ENCODE measurements at places on chromosomes 16 and 17.

DNA sequence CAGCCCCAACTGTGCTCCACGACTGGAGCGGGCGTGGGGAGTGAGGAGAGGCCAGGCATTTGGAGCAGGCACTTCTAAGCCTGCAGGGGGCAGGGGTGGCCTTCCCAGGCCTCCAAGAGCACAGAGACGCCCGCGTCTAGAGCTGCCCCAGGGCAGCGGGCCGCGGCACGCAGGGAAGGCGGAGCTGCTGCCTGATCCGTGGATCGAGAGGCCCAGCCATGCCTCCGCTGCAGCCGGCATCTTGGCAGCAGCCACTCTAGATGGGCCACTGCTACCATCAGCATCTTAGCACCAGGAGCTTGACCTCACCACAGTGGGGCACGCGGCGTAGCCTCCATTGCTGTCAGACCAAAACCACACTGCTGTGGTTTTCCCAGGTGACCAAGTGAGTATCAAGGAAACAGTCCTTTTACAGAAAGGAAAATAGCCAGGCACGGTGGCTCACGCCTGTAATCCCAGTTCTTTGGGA, 20.4 kb upstream of the WDR45B start:
- DNase-seq: no peak

GRCh38 chr16:87319011-87319410, 1.8 kb upstream of the C16orf95 start:
- no peak for DNase-seq

- DNase-seq: peak; percentile 25
Observed at GRCh38 chr17:31216031-31216751, 80.8 kb downstream of the OMG start.

GRCh38 chr17:46071796-46072195, 72.7 kb downstream of the STH start:
- no peak for DNase-seq

- no peak for DNase-seq
Observed at GRCh38 chr17:79548116-79548515, 62.7 kb downstream of the RBFOX3 start.

DNA sequence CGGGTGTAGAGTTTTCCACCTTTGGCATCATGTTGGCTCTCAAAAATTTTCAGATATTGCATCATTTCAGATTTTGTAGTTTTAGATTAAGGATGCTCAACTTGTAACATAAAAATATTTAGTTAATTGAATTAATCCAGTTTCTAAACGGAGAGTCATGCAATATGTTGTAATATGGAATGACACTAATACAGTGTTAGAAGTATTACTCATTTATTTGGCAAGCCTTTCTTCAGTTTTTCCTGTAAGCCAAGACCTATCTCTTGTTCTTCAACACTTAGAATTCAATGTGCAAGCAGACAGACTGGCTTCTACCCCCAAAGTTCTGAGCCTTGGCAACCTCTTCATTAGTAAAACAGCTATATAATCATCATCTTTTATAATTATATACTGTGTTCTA, 985.0 kb upstream of the GOT2 start:
- DNase-seq: no peak

GRCh38 chr16:50289950-50290764, 23.8 kb downstream of the ADCY7 start:
- DNase-seq: no peak

DNA sequence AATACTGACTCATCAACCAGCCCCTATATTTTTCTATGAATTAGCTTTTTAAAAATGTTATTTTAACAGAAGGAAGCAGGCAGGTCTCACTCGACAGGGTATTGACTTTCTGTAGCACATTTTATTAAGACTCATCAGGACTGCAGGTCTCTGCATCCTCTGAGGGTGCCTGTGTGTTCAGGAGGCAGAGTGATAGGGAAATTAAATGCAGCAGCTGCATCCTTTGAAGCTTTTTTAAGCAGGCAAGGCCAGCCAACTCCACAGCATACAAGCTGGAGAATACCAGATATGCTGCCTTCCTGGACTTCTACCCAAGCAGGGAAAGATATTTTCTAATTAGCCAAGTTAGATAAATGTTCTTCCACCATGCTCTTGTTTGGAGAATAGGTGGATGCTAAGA, 124.9 kb downstream of the WSCD1 start:
- DNase-seq: no peak

GRCh38 chr17:81510785-81511553, 1.6 kb downstream of the ACTG1 start:
- DNase-seq: no peak

DNA sequence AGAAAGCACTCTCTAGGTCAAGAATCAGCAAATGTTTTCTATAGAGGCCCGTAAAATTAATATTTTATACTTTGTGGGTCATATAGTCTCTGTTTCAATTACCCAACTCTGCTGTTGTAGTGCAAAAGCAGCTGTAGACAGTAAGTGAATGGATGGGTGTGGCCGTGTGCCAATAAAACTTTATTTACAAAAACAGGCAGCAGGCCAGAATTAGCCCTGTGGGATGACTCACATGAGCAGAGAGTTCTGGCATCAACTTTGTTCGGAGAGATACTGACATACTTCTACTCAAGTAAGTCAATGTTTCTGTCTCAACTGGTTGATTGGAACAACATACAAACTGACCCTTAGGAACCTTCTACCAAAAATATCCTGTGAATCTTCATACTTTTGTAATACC, 616.2 kb downstream of the MAF start:
- no peak for DNase-seq

DNA sequence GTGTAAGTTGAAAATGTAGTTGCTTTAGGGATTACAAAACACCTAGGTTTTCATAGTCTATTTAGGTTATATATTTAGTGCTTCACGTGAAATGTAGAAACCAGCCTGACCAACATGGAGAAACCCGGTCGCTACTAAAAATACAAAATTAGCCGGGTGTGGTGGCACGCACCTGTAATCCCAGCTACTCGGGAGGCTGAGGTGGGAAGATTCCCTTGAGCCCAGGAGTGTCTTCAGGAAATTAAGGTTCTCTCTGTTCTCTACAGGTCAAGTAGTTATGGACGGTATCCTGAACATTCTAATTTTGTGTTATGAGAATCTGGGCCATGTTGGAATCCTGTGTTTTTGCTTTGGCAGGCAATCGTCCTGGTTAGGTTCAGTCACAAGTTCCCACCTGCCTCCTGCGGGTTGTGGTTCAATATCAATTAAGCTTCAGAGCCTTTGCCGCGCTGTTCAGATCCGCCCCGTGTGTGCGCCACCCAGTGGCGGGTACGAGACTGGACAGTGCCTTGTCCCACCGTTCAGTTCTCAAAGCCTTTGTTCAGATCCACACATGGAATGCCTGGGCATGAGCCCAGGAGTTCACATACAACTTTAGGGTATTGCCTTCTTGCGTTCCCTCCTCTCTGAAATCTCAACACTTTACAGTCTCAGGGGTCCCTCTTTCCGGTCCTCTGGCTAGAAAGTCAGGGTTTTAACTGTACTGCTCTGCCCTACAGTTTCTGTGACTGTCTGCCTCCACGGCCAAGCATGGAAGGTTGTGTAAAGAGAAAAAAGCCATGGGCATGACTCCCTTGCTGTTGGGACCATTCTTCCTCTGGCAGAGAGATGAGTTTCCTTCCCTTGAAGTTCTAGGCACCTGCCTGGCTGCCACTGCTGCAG, 41.7 kb downstream of the HEATR6 start:
- DNase-seq: peak; percentile 64

DNA sequence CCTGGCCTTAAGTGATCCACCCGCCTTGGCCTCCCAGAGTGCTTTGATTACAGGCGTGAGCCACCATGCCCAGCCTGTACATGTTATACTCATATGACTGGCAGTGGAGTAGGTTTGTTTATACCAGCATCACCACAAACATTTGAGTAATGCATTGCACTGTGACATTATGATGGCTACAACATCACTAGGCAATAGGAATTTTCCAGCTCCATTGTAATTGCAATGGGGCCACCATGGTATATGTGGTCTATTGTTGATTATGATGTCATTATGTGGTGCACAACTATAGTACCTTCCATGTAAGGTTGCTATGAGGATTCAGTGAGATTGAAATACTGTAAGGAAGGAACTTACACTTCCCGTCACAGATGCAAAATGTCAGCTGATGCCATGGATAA, 168.9 kb downstream of the COPRS start:
- DNase-seq: no peak

DNA sequence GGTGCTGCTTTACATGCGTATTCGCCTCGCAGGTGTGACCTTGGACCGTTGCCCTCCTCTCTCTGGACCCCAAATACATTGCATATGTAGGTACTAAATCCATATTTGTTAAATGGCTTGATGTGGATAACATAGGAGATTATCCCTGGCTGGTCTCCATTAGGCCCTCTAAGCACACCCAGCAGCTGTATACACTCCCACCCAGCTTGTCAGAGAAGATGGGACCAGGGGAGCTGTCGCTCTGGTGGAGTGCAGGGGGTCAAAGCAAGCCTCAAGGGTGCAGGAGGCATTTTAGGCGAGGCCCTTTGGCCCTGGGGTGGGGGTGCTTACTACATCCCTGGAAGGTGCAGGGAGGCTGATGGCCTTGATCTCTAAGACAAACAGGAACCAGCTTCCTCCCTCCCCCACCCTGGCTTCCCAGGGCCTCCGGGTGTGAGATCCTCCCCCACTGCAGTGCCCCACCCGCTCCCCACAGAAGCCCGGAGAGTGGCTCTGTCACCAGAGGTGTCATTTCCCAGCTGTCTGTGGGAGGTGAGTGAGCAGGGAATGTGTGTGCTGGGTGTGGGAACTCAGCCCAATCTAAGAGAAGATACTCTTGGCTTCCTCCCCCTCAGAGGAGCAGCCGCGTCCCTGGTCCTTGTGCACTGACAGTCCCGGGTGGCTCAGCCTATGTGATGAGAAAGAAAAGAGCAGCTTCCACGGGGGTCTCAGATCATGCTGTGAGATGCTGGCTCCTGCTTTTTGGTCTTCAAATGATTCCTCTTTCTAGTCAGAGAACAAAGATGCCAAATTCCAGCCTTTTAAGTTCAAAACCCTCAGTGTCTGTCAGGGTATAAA, 1.4 kb upstream of the VAMP2 start:
- DNase-seq: peak; percentile 29

DNA sequence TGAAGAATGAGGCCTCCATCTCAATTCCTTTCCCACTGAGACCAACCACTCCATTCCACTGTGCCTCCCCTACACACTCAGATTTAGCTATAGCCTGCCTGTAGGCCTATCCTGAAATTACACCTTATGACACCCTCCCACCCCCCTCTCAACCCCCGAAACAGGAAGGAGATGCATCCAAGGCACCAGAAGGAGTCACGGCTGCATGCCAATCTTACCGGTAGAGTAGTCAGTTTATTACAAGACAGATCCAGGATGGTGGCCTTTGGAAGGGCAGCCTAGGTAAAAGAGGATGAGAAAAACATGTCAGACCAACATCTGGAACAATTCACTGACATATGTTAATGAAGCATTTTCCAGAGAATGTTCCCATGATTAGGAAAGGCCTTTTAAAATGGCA, 2.6 kb downstream of the LRRC59 start:
- no peak for DNase-seq

DNA sequence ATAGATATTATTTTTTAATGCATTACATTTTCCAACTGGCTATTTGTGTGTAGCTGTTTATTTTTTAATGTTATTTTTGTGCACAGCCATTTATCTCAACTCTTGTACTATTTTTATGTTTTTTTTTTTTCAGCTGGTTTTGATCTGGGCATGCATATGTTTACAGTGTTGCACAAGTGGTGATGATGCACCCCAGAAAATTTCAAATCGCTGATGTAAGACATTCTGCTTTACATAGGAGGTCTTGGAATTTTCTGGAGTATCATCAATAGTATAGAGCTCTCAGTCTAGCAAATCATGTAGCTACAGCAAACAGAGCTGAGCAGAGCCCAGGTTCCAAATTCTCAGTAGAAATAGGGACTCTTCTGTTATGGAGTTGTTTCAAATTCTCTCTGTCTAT, 30.2 kb downstream of the CACNG5 start:
- no peak for DNase-seq

DNA sequence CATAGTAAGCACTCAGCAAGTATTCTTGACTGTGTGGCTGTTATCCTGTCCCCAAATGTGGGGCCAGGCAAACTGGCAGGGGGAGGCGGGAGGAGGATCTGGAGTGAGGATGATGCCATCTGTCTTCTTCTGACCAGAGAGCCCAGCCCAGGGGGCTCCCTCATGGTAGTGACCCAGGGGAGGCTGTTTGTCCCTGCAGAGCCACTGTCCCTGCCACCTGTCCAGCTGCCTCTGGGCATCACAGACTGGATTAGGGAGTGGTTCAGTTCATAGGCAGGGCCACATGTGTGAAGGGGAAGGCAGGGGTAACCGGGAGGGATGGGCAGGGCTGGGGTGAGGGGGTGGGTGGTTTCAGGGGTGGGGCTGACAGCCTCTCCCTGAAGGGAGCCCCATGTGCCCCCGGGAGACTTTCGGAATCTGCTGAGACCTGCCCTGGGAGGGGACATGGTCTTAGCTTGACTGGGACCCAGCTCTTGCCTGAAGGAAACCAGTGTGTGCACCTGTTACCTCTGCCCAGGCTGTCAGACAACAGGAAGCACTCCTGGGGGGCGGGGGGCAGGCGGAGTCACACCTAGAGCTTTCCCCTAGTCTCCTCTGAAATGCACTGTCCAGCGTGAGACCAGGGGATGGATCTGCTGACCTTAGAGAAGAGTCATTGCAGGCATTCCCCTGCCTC, 15.2 kb downstream of the ARHGAP23 start:
- no peak for DNase-seq

- DNase-seq: peak; percentile 49
Observed at GRCh38 chr17:63834431-63835166, 7.1 kb upstream of the FTSJ3 start.

- DNase-seq: no peak
Observed at GRCh38 chr17:12302711-12303110, 282.0 kb downstream of the MAP2K4 start.

DNA sequence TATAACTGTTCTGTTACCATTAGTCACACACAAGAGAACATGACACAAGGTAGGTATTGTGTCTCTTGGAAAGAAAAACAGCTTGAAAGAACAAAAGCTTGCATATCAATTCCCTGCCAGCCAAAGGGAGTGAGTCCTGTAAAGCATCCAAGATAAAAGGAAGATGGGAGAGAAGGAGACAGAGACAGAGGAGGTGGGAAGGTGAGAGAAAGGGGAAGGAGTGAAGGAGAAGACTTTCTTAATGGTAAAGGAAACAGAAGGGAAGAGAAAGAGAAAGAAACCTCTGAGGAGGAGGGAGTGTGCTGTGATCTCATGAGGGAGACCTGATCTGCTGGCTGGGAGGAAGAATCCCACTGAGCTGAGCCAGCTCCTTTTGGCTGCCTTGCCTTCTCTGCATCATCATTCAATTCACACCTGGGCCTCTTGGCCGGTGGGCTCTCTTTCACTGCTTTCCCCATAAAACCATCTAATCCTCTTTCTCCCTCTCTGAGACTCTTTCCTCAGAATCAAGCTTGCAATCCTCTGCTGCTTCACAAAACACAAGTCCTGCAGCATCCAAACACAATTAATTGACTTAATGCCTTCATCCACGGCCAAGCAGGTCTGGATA, 271.6 kb downstream of the ABCC12 start:
- DNase-seq: no peak

DNA sequence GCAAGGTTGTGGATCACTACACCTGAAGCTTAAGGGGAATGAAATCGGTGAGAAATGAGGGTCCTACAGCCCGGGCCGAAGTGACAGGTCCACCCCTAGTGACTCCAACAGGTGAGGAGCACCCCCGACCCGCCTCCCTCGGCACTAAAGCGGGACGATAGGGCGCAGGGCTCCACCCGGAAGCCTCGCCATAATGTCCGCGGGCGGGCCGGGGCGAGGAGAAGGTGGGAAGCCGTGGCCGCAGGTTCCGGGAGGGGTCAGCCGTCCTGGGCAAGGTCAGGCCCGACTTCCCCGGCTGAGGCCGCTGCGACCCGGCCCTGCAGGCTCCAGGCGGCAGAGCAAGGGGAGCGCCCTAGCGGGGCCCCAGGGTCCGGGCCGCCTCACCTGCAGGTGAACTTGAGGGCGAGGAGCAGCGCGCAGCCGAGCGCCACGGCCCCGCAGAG, 543 bp downstream of the TXNDC11 start:
- DNase-seq: no peak

All from COR-L47 (cell line).